ENCODE measurements at places on chromosomes 3 and 15.

DNA sequence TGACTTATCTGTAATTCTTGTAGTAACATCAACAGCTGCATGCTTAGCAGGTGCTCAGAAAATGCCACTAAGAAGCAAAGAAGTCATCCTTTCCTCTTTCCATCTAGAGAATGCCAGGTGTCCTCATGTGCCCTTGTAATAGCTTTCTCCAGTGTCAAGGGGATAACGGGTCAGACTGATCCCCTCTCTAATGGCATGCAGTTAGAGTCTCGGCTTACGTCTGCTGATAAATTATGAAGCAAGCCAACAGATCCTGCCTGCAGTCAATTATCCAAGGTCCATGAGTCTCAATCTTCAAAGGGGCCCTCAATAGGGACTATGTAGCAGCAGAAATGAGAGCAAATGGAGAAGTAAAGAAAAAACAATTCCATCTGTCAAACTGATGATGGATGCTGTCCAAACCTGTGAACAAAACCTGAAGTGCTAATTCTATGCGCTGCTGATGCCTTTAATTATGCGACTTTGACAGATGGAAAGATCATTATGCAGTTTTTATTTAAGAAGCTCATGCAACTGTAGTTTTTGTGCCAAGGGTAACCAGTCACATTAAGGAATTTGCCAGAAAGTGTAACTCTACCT is 162.8 kb upstream of the PEX5L start:
- no peak for DNase-seq

- DNase-seq = no peak
These were observed 26.9 kb upstream of the SEC13 start for GRCh38 chr3:10347648-10348403.

- peak; percentile 16 for DNase-seq
These were observed 24.3 kb downstream of the MTHFS start for GRCh38 chr15:79872358-79873017.

- no peak for DNase-seq
These were observed 236.4 kb downstream of the KLF13 start for GRCh38 chr15:31563001-31563400.

- no peak for DNase-seq
These were observed 53.4 kb downstream of the GTF2E1 start for GRCh38 chr3:120795959-120796358.

- DNase-seq = no peak
These were observed 131.5 kb downstream of the SLC9A9 start for GRCh38 chr3:143716731-143717130.

DNA sequence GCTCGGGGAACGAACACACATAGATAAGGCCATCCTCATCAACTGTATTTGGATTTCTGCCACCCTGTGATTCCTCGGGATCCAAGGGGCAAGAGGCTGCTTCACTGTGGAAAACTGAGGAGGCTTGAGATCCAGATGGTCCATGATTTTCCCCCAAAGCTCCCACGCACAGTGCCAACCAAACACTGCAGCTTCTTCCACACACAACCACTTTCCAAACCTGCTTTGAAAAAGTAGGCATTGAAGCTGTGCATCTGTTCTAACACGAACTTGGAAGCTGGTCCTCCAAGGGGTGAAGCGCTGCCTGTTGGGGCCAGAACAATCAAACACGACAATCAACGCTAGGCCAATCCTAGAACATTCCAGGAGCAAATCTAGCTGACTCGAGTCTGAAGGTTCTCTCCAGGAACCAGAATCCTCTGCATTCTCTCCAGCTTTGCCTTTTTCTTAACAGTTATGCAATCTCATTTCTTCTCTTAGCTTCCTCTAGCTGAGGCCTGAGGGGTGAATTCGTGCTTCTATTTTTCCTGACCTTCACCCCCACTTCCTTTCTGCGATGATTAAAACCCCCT is 104.4 kb downstream of the LRRK1 start:
- DNase-seq = no peak

GRCh38 chr3:110567029-110567428 is 504.6 kb upstream of the NECTIN3 start:
- no peak for DNase-seq

DNA sequence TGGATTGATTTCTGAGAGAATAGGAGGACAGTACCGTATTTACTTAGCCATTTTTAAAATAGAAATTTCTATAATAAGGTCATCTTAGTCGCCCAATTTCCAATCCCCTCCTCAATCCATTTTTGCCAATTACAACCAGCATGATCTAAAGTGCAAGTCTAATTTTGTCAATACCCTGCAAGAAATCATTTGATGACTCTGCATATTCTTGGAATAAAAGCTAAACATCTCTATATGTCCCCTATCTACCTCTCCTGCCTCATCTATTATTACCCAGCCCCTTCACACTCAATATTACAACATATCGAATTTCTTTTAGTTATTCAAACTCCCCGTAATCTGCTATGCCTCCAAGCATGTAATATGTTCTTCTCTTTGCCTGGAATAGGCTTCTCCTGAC is 41.9 kb upstream of the TEX55 start:
- DNase-seq = no peak

GRCh38 chr3:48662753-48663488 is at the start of gene CELSR3:
CELSR3 (minus strand) TSS chr3:48662886; CDS start chr3:48662634, 252 bp downstream.
- no peak for DNase-seq

DNA sequence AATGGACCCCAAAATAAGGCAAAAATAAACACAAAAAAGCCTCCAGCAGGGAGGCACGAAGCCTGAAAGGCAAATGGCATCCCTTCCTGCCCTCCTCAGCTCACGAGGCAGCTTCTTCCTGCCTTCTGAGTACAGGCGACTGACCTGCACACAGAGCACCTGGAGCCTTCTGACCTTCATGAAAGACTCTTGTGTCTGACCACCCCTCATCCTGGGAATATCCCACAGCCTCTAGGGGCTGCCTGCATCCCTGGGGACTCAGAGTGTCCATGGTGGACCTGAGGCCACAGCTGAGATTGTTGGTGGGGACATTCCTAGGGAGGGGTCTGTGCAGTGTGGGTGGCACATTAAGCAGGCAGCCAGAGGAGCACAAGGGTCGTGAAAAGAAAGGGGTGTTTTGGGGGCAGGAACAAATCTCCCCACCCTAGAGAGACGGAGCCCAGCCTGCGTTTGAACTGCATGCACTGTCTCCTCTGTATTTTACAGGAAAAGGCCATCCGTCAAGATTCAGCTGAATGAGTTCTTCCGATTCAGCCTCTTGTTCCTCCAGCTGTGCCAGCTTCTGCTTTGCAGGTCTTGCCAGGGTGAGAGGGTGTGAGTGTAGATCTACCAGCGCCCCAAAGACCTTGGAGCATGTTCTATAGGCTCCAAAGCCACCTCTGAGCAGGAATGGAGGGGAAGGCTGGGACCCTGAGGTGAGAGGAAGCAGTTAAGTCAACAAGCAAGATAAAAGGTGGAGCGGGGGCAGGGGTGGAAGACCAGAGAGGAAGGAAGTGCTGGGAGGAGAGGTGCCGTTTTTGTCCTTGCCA is 80.4 kb upstream of the MEF2A start:
- no peak for DNase-seq

GRCh38 chr3:118823626-118824025 is 211.0 kb downstream of the IGSF11 start:
- DNase-seq = no peak

Measured in stimulated activated CD8-positive, alpha-beta memory T cell treated with anti-CD3 and anti-CD28 coated beads, Interleukin-2, amount 100 ng/mL, for 1 hour (primary cell).